Stimulated activated CD4-positive, alpha-beta T cell treated with anti-CD3 and anti-CD28 coated beads, Interleukin-12 subunit alpha, Interleukin-12 subunit beta, amount 100 ng/mL, for 4 hours (primary cell): ENCODE measurements at places on chromosomes 11 and 22.

DNA sequence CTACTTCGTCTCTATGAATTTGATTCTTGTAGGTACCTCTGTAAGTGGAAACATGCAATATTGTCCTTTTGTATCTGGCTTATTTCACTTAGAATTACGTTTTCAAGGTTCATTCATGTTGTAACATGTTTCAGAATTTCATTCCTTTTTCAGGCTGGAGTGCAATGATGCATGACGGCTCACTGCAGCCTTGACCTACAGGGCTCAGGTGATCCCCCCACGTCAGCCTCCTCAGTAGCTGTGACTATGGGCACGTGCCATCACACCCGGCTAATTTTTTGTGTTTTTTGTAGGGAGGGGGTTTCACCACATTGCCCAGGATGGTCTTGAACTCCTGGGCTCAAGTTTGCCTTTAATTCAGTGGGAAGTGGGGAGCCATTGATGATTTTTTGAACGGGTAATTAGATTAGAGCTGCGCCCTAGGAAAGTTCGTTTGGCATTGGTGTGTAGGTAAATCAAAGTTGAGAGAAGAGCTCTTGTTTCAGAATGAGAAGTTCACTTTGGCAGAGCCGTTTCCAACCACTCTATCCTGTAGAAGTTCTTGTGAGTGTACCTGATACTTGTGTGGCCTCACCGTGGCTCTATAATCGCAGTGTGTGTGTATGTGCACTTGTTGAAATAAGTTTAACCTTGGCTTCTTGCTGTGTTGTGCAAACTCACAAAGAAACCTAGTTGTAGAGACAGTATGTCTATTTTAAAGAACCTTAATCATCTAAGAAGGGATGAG, 115.9 kb downstream of the NAV2 start:
- DNase-seq, result no peak

GRCh38 chr11:61694602-61694939, 14.4 kb downstream of the DAGLA start:
- no peak for DNase-seq

DNA sequence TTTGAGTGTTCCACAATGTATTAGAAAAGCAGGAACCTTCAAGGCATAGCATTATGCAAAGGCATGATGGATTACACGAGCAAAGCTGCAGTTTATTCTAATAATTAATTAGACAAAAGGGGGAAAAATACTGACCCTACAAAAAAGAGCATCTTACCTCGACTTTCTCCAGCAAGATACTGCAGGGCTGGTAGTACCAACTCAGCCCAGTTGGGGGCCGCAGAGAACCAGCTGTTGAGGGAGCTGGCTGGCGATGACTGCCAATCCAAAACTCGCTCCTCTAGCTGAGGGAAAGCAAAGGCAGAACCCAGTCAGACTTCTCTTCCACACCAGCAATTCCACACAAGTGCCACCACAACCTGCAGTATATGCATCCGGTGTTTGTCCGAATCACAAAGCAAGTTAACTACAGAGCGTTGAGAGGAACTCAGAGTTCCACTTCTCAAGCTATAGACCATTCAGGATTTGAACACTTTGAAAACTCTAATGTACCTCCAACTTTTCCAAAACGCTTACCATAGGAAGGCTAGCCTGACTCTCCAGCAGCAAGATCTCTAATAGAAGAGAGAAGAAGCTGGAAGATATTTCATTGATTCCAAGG, 13.7 kb downstream of the NFRKB start:
- peak; percentile 42 for DNase-seq

DNA sequence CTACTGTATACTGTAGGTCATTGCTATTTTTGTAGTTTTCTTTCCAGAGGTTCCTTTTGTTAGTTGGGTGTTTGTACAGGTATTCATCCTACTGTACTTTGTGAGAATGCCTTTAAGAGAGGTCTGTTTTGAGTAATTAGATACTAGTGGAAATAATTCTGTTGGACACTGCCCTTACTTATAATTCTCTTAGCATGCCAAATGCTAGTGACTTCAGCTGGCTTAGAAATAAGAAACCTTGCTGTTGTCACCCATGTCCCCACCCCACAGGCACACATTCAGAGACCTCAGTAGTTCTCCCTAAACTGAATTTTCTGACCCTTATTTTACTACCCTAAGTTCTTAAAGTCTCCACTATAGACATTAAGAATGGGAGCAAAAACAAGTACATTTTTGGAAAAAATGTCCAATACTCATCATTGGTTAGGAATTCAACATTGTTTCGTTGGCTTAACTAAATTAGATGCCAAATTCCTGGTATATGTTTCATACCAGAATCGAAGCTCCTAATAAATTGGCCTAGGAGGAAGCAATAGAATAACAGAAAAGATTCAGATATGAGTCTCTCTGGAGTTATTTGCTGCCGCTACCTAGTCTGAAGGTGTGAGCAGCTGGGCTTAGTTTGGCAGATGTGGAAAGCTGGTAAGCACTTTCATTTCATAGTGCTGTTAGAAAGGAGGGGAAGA, 28.4 kb downstream of the ZNF143 start:
- no peak for DNase-seq

DNA sequence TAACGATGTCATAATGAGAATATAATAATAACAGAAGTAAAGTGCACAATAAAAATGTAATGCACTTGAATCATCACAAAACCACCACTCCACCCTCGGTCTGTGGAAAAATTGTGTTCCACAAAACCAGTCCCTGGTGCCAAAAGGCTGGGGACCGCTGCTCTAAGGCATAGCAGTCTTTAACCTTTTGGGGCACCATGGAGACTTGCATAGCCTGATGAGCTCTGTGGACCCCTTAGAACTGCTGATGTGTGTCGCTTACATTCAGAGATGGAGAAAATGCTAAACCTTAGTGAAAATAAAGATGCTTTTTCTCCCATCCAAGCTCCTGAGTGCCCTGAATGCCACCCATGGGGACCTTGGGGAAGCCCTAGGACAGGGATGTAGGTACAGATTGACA, 87.6 kb upstream of the SEPTIN5 start:
- DNase-seq, result no peak

DNA sequence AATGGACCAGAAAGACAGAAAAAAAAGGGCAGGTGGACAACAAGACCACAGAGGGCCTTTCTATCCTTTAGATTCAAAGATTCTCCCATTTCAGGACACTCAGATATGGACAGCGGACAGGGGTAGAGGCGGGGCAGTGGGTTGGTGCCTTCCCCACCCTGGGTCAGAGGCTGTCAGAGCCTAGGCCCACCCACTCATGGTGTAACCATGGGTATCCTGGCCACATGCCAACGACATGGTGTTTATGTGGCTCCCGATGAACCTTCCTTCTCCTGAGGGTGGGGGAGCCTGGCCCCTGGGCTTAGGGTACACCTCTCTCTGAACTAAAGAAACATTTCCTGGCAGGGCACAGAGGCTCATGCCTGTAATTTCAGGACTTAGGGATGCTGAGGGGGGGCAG, 14.3 kb upstream of the P2RY2 start:
- DNase-seq, result no peak

- DNase-seq, result no peak
Observed at GRCh38 chr11:31303644-31304180, 65.8 kb downstream of the DCDC1 start.

DNA sequence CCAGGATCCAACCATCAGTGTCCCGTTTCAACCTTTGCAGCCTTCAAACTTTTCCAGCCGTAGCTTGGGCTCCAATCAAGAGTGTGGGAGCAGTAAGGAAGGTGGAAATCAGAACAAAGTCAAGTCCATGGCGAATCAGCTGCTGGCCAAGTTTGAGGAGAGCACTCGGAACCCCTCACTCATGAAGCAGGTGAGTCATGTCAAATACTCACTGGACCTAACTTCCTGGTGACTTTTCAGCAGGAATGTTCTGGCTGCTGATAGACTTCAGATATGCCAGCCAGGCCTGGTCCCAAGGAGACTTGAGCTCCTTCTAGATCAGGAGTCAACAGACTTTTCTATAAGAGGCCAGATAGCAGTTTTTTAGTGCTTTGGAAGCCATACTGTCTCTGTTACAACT, 129.0 kb downstream of the MICAL2 start:
- DNase-seq, result no peak

DNA sequence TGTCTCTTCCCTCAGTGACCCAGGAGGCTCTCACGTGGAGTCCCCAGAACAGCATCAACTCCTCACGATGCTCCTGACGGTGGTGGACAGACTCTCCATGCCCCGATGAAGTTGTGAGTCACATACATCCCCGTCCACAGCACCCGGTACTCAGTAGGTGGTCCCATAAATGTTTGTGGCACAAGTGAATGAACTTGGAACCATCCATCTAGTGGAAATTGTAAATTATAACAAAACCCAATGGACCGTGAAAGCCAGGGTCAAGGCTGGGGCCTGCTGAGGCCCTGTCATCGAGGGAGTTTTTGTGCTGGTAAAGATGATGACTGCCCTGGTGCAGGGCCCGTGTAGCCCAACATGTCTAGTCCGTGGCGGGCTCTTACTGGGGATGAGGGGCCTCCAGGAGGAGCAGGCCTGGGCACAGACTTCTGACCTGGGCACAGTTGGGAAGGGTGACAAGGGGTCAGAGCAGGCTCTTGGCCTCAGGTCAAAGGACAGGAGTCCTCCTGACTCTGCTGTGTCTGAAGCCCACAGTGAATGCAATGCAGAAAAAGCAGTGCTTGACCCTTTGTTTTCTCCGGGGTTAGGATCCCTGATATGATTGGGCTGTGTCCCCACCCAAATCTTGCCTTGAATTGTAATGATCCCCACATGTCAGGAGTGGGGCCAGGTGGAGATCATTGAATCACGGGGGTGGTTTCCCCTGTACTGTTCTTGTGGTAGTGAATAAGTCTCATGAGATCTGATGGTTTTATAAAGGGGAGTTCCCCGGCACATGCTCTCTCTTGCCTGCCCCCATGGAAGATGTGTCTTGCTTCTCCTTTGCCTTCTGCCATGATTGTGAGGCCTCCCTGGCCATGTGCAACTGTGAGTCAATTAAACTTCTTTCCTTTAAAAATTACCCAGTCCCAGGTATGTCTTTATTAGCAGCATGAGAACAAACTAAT, 20.0 kb upstream of the SMIM38 start:
- DNase-seq, result no peak

DNA sequence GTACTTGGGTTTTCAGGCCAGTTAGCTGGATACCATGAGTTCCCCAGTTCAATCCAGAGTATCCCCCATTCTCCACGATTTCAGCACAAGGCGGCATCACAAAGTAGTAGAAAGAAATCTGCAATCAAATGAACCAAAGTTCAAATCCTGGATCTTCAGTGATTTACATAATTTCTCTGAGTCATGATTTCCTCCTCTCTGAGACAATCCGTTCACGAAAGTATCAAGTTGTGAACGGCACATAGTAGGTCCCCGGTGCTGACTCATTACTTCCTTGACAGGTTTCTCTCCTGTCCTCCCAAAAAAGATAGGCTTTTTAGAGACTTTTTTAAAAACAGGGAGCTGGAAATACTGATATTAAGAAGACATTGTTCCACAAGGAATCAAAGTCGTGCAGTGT, 69.1 kb upstream of the AKIP1 start:
- DNase-seq, result no peak

DNA sequence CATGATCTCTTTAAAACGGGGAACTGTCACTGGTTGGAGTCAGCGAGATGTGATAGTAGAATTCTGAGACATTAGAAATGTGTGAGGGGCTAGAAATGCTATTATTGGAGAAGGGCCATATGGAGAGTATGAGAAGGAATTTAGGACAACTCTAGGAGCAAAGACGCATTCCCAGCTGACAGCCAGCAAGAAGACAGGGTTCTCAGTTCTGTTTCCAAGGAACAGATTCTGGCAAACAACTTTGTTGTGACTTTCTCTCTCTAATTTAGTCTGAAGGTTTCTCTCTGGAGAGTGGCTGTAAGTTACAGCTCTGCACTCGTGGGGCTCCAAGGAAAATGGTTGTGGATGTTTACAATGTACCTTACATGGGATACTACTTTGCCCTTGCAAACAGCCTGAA, 876.3 kb downstream of the FAM181B start:
- no peak for DNase-seq

DNA sequence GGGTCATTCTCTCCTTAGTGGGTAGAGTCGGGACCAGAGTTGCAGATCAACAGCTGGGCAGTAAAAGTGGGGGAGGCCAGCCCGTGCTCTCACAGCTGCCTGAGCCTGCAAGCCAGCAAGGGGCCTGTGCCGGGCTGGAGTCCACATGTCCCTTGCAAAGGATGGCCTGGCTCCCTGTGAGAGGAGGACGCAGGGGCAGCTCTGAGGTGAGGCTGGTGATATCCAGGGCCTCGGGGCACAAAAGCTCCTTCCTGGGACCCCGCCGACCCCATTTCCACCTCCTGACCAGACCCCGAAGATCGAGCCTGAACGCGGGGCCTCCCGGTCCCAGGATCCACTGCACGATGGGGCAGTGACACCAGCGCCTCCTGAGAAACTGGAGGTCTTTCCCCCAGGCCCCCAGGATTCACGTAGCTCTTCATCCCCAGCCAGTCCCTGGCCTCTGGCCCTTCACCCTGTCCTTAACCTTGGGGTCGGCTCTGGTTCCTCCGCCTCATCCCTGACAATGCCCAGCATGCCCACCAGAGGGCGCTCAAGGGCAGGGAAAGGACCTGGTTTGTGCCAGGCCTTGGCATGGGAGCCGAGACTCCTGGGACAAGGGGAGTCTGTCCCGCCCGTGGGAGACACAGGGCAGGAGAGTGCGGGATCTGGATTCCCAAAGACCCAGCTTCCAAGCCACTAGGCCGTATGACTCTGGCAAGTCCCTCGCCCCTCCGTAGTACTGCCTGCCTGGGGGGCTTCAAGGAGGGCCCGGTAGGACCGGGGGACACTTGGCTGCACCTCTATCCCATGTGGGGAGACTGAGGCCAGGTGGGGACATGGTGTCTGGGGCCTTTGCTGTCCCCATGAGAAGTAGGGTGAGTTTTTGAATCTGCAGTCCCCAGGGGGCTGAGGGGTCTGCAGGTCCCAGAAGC, 17.8 kb upstream of the WNT7B start:
- DNase-seq, result peak; percentile 79

- peak; percentile 66 for DNase-seq
Observed at GRCh38 chr22:37282385-37282677, at the start of gene CYTH4. Gene CYTH4 (plus strand): TSS chr22:37282508. CDS start chr22:37282570, 62 bp downstream.
